ENCODE measurements at places on chromosomes 2 and 18. TPM values are rescaled to one million over a fixed set of nuclear protein-coding genes. Genes with fewer than 3 reads are reported as not detected.
A peak's percentile ranks its signal among the peaks of the same experiment; 100 is the strongest.

- DNase-seq = no peak
Measured at GRCh38 chr2:109127556-109127955, 1.4 kb upstream of the SH3RF3 start.

- DNase-seq = no peak
Measured at GRCh38 chr2:113058411-113058994, 495 bp upstream of the IL36RN start.

GRCh38 chr2:68377137-68377780 lies 12.2 kb downstream of the PLEK start:
- DNase-seq = no peak

DNA sequence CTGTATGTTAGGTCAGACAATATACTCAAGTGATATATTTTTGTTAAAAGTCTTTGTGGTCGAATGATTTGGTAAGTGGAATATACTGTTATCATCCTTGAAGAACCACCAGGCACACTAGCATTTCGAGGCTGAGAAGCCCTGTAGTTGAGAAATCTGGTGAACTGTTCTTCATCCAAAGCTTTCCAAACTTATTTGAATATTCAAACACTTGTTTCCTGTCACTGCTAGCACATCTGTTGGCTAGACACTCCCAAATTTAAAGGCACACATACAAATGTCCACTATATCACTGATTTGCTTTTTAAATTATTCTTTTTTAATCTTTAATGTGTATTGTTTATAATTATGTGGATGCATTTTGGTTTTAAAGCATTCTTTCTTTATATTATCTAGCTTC lies 241.9 kb upstream of the CNTNAP5 start:
- DNase-seq = no peak

Gene IL1F10
- total RNA-seq = not detected

Gene EHBP1
- 310 TPM for total RNA-seq

Gene PNPT1
- 21.9 TPM for total RNA-seq

DNA sequence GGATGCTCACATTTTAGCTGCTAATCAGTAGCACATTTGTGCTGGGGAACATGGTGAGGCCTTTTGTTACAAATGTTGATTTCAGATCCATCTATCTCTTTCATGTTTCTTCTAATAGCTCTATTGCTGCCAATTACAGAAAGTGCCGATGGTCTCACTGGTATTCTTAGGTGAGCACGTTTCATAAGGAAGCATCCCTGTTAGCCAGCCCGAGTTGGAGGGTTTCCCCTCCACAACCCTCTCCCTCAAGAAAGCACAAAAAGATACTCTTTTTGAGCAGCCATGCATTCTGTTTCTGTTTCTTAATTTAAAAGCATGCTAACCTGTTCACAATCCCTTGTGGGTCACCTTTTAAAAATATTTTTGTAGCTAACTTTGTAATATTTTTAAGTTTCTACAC lies 30.8 kb upstream of the ST8SIA5 start:
- no peak for DNase-seq

GRCh38 chr2:169862816-169863215 lies 35.6 kb downstream of the UBR3 start:
- no peak for DNase-seq

- peak; percentile 71 for DNase-seq
Measured at GRCh38 chr18:55588111-55588869, at the start of gene TCF4. TSS of gene TCF4 (minus strand) at chr18:55588192. CDS start at chr18:55587116, 1,076 bp downstream.

Gene KCNJ3
- total RNA-seq = 0.62 TPM

GRCh38 chr2:188494906-188495305 lies 203.2 kb downstream of the GULP1 start:
- DNase-seq = no peak

DNA sequence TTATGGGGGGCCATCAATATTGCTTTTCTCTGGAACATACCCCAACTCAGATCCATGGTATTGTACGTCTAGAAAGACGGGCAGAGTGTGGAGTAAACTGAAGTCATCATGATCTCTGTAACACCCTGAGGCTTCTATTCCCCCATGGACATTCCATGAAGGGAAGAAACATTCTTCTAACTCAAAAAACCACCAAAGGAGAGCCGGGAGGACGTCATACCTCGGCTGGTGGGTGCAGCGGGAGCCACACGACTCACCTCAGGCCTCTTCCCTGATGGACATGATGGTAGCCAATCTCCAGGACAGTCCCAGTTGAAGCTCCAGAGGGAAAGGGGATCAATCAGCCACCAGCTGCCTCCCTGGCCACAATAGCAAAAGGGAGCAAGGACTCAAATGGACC lies 127.3 kb downstream of the MREG start:
- DNase-seq = no peak

Gene TCF23
- not detected for total RNA-seq

Gene UGT1A4
- total RNA-seq = not detected

GRCh38 chr2:34912084-34912483 lies 1313.0 kb upstream of the FAM98A start:
- DNase-seq = no peak

Gene FAM110C
- 0.58 TPM for total RNA-seq

DNA sequence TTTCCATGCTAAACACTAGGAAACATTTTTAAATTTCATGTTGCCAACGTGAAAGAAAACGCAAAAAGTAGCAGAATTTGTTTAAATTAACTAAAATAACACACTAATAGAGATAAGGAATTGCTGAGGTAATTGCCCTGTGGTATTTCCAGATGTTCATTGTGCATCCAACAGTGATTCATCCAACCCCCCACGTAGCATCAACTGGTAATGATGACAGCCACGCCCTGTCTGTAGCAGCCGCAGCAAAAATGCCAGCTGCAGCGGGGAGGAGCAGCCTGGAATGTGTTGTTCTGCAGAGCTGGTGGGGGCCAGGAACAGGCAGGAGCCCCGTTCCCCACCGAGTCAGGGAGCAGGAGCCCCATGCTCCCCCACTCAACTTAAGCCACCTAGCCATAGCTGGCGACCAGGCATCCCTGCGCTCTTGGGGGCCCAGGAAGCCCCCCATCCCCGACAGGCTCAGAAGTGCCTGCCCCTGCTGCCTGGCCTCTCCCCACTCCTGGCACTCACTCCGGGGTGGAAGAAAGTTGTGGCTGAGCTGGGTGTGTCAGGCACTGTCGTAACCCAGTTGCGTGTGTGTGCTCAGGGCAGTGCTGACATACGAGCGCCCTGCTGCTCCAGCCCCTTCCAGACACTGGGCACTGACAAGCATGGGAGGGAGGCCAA lies 695.1 kb upstream of the ACVR2A start:
- DNase-seq = no peak

DNA sequence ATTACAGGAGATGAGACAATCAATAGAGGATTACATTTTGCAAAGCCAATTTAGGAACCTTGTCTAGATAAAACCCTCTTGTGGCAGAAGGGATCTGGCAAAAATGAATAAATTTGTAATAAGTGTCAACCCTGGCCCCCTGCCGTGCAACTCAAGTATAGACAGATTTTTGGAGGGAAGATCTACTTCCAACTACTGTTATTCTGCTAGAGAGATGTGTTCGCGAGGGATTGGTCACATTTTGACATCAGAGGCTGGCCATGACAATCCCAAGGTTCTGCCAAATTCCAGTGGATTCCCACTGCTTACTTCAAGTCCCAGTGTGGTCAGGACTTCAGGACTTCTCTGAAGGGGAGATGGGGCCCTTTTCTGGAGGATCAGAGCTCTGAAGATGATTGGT lies 192.6 kb downstream of the SH3RF3 start:
- no peak for DNase-seq

Gene ABCG5
- not detected for total RNA-seq

GRCh38 chr2:70638561-70638960 lies 84.9 kb upstream of the TGFA start:
- DNase-seq = no peak

DNA sequence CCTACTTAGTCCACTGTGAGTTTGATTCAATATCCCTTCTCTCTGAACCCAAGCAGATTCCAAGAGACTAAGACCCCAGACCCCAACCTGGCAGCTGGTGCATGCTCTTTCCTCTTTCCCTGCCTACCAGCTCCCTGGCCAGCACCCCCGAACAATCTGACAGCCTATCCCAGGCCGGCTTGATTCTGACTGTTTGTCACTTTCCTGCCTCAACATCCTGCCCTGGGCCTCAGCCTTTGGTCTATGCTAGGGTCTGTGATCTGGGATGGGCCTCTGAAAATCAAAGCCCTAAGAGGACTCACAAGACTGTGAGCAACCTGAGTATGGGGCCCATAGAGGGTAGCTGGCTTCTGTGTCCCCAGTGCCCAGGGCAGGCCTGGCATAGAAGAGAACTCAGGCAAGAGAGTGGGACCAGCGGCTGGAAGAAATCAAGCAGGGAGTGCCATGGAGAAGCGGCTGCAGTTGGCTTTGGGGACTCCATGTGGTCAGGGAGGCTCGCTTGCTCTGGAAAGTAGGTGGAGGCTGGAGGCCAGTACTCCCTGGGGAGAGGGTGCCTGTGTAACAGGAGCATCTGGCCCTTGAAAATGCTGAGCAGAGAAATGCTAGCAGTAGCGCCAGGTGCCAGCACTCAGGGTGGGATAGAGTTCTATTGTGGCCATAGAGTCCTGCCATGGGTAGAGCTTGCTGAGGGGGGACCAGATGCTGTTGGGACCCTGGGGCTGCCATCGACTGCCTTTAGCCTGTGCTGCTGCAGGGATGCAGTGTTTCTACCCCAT lies 343.9 kb downstream of the DYSF start:
- DNase-seq = no peak

Measured in sciatic nerve (tissue), 2 donors.